ENCODE measurements at places on chromosomes 16 and 17.

- no peak for DNase-seq
Measured at GRCh38 chr17:43740541-43740940, 18.1 kb downstream of the SOST start.

DNA sequence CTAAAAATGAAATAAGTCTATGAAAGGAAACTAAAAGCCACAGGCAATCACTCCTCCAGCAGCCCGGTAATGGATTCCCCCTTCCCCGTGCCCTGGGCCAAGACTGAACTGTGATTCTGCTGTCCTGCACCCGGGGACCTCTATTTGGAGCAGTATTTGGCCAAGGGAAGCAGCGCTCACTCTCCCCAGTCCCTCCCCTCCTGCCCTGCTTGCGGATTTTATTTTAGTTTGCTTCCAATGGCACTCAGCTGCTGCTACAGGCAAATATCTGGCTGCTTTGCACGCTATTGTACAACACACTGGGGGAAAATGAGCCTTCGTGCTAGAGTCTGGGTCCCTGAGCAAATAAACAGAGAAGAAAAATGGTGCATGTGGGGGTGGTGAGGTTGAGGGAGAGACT is 975.7 kb upstream of the RBFOX1 start:
- peak; percentile 59 for DNase-seq

DNA sequence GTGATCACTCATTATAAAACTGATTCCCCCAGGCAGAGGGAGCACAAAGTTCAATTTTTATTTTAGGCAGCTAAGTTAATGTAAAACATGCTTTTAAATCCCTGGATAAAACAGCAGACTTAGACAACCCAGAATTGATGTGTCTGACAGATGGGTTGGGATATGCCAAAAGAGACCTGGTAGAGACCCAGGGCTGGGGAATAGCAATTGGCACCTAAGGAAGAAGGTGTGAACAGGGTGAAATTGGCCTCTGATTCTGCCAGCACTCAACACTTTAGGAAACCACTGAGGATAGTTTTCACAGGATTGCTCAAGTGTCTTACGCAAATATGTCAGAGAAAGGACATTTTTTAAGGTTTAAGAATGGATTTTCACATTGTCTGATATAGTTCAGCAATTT is 938.2 kb upstream of the CDH8 start:
- DNase-seq: peak; percentile 23

DNA sequence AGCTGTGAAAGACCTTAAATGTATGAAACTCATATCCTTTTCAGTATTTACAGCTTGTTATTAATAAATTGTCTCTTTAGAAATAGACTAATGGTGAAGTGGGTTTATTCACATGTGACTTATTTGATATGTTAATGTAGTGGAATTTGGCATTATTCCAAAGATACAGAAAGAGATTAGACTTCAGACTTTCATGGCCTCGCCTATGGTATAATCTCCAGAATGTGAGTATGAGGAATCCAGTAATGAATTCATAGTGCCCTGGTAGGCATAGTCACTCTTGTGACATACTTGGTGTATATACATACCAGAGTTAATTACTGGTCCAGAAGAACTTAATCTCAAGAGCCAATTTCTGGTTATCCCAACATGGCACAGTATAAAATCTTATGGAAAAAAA is 72.7 kb downstream of the OMG start:
- DNase-seq: no peak

DNA sequence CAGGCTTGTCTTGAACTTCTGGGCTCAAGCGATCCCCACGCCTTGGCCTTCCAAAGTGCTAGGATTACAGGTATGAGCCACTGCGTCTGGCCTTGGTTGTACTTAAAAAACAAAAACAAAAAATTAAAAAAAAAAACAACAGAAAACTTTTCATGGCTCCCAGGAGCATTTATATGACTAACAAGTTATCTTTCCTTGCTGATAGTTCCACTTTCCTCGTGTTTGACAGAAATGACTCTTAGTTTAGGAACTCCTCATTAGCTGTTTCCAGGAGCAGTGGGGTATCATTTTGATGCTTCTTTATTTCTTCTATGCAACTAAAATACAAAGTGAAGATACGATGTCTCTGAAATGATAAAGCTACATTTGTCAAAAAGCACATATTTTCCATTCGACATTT is 165.4 kb downstream of the PRKCA start:
- DNase-seq: no peak

DNA sequence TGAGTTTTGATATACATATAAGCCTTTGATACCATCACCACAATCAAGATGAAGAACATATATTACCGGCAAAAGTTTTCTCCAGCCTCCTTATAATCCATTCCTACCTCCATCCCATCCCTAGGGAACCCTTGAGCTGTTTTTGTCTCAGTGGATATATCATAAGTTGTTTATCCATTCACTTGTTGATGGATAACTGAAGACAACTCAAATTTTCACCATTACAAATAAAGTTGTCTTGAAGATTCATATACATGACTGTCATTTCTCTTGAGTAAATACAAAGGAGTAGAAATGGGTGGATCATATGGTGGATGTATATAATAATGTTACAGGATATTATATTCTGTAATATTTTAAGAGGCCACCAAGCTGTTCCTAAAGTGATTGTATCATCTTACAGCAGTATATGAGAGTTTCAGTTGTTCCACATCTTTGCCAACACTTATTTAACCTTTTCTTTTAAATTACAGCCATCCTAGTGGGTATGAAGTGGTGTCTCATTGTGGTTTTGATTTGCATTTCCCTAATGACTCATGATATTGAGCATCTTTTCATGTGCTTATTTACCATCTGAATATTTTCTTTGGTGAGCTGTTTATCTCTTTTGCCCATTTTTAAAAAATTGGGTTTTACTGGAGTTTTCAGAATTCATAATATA is 17.4 kb downstream of the NF1 start:
- no peak for DNase-seq

GRCh38 chr17:65576939-65577338 is 15.5 kb upstream of the AXIN2 start:
- DNase-seq: no peak

DNA sequence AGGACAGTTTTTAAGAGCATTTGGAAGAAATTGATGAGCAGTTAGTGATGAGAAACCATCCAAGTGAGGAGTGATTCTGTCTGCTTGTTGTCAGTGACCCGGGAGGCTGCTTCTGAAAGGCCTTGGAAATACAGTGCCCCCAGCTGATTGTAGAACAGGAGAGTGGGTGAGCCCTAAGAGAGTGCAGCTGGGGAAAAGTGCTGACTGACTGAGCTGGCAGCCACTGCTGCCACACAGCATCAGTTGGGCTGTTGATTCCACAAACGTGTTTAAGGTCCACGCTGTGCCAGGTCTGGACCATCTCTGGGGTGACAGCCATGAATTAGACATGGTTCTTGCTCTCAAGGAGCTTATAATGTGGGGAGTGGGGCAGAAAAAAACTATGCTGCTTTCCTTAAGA is 18.9 kb downstream of the NUP93 start:
- no peak for DNase-seq

- DNase-seq: peak; percentile 76
Measured at GRCh38 chr17:31596382-31597323, 205.2 kb downstream of the RAB11FIP4 start.

GRCh38 chr17:67620088-67620487 is 97.6 kb upstream of the NOL11 start:
- no peak for DNase-seq

GRCh38 chr16:12267491-12267890 is 291.0 kb downstream of the SNX29 start:
- DNase-seq: no peak

- peak; percentile 86 for DNase-seq
Measured at GRCh38 chr17:21280081-21280518, 4.4 kb upstream of the MAP2K3 start.

- DNase-seq: no peak
Measured at GRCh38 chr16:86145669-86146068, 246.7 kb downstream of the IRF8 start.

DNA sequence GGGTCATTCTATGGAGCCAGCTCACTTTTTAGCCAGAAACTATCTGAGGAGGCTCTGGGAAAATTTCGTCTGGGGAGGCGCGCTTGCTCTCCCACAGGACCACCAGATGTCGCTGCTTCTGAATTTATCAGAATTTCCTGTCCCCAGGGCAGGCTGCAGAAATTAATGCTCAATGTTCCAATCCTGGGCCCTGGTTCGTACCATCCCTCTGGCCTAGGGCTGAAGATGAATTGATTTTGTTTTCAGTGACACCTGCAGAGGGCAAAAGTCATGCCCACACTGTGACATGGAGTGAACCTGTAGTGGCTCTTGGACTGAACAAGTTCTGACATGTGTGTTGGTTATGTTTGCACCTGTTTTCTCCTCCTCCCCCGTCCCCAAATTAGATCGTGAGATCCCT is 482.6 kb downstream of the NPIPA7 start:
- peak; percentile 52 for DNase-seq

GRCh38 chr17:31195305-31195704 is 100.5 kb downstream of the NF1 start:
- DNase-seq: no peak

DNA sequence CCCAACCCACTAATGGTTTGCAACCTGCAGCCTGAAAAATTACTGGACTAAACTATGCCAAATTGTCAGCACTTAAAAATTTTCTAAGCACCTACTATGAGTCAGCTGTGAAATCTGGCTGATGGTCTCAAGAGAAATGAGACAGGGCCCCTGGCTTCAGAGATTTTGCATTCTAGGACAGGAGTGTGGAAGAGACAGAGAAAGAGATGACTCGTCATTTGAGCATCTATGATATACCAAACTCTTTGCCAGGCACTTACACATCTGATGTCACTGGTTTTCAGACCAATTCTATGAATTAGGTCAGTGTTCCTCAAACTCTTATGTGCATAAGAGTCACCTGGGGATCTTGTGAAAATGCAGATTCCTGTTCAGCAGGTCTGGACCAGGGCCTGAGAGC is 44.4 kb downstream of the CLEC19A start:
- no peak for DNase-seq

- DNase-seq: no peak
Measured at GRCh38 chr17:35117984-35118383, 1.7 kb downstream of the RAD51D start.

DNA sequence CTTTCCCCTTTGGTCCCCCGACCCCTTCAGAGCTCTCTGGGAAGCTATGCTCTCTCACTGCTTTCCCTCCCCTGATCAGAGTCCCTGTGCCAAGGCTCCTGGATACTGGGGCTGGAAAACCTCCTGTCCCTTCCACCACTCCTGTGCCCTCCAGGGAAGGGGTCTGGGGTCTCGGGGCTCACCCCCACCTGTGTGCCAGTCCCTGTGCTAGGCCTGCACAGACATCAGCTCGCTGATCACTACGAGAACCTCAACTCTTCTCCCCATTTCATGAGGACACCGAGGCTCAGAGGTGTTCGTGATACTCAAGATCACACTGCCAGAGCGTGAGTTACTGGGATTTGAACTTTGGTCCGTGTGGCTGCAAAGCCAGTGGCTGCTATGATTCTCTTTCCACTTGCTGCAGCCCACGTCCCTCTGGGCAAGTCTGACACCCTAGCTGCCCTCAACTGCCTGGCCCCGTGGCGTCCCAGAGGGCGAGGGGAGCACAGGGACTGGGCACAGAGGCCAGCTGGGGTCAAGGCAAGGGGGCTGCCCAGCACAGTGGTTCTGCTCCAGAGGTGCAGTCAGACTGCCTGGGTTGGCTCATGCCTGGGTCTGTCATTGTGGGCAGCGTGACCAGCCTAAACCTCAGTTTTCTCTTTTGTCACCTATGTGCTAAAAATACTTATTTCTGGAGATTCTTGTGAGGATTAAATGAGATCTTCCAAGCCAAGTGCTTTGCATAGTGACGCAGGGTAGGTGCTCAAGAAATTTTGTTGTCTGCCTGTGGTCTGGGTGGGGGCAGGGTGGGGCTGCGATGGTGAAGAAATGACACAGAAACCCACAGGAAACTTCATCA is 43.8 kb upstream of the TOB1 start:
- DNase-seq: no peak

- DNase-seq: no peak
Measured at GRCh38 chr16:75130150-75130771, 13.7 kb upstream of the LDHD start.

GRCh38 chr16:26961459-26961858 is 105.3 kb upstream of the C16orf82 start:
- DNase-seq: no peak

DNA sequence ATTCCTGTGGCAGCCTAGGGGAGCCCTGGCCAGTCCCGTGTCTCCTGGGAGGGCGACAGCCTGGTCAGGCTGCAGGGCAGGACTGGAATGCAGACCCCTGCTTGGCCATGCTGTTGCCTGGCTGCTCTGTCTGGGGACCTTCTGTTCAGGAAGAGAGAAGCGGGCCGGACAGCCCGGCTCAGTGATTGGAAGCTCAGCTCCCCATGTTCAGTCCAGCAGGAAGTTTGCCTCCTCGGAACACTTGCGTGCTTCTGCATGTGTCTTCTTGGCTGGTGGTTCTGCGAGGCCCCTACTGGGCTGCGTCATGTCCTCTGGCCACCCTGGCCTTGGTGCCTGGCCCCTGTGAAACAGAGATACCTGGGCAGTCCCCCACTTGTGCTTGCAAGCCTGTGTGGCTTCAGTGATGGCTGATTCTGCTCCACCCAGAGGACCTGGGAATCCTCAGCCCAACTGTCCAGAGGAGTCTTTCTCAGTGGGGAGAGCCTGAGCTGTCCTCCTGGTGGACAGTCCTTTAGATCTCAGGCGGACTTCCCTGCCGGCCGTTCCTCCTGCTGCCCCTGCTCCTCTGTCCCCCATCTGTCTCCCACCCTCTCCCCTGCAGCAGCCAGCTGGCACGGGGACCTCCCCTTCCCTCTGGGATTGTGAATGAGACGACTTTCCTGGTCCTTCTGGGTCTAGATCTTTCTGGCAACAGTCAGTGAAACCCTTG is 279.5 kb downstream of the SEC14L1 start:
- DNase-seq: no peak

GRCh38 chr17:2030779-2031163 is 818 bp downstream of the DPH1 start:
- DNase-seq: no peak

- no peak for DNase-seq
Measured at GRCh38 chr17:20032636-20033035, 23.5 kb downstream of the SPECC1 start.

DNA sequence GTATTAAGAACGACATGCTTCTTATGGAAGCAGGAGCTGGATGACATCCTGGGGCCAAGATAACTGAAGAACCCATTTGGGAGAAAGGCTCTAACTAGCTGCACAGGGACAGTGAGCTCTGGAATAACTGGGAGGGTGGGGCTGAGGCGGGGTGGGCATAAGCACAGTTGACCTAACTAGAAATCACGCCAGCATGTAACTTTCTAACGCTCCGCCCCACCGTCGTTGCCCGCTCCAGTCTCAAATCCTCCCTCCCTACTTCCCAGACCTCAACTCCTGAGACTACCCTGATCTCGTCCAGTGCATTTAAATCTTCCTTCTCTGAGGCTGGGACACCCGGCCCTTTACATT is 436 bp downstream of the PHB1 start:
- DNase-seq: no peak

DNA sequence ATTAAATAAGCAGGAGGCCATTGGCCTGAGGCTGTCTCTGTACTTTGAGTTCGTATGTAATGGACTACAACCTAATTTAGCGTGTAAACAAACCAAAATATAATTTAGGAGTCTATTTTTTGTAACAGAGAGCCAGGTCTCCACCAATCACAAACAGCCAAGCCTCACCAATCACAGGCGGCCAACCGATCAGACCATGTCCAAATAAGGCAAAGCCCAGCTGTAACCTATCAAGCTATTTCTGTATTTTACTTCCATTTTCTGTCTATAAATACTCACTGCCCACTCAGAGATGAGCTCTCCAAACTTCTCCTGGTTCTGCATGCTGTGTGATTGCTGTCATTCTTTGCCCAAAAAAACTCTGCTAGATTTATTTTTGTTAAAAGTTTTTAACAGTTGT is 322.7 kb downstream of the NPIPA8 start:
- no peak for DNase-seq

All from right hindlimb (tissue), 1 donor.